ENCODE measurements at places on chromosomes 5 and 9.
A peak's percentile ranks its signal among the peaks of the same experiment; 100 is the strongest.

DNA sequence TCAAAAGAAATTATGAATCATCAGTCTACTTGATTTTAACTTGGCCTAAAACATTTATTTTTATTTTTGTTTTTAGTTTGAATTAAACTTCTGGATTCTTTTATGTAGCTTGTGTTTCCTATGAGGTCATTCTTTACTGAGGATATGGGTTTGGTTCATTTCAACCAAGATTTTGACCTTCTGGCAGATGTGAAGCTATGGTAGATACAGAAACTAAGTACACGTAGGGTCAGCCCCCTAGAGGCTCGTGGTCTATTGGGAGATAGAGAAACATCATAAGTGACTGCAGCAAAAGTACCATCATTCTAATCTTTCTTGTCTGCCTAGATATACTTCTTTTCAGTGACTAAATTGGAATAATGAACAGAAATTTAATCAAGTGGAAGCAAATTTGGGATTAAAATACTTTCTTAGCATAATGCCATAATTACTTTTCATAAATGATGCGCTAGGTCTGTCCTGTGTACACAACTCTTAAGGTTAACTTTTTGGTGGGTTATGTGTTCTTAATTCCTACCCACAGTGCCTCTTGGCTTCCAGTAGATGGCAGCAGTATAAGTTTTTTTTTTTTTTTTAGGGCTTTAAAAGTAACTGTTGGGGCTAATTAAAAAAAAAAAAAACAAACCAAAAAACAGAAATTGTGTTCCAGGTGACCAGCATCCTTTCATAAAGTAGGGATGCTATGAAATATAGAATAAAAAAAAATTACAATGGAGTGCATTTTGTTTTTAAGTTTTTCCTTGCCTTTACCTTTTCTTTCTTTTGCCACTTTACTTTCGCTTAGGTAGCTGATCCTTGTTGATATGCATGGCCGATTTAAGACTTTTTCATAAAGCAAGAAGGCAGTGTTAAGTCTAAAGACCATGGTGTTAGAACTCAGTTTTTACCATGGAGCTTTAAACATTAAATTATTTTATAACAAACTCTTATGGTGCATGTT, 49.9 kb downstream of the LRRTM2 start:
- peak; percentile 13 for DNase-seq

DNA sequence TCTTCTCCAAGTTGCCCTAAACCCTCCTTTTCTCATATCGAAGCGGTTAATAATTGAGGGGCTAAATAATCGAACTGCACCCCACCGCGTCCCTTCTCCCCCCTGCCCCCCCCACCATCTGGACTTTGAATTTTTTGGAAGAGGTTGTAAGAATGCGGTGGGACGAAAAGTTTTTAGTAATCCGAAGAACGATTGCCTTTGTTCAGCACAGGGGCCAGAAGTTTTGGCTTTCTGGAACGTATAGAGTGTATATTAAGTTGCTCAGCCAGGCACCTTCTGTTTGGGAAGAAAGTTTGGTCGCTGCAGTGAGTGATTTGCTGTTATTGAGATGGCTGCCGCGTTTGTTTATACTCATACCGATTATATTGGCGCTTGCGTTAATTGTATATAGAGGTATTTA, 518 bp downstream of the ERBIN start:
- DNase-seq: no peak

DNA sequence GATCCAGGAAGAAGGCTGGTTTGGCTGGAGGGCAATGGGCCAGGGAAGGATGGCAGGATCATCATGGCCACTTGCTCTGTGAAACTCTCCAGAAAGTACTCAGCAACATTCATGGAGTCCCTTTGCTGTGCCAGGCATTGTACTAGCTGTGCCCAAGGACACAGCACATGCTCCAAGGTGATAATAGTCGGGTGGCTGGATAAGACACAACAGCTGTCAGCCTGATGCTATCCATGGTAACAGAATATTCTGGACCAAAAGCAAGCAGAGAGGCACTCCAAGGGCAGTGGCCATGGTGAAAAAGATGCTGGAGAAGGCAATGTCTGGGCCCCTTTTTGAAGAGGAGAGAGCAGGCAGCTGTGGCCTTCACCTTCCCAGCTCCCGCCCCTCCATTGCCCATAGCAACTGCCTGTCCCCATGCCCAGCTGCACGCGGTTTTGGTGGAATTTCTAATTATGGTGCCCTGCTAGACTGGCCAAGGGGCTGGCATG, 113.8 kb upstream of the CPEB4 start:
- no peak for DNase-seq

- DNase-seq: no peak
Measured at GRCh38 chr5:35679357-35679756, 61.7 kb downstream of the SPEF2 start.

- no peak for DNase-seq
Measured at GRCh38 chr5:173806270-173807035, 81.7 kb upstream of the CPEB4 start.

DNA sequence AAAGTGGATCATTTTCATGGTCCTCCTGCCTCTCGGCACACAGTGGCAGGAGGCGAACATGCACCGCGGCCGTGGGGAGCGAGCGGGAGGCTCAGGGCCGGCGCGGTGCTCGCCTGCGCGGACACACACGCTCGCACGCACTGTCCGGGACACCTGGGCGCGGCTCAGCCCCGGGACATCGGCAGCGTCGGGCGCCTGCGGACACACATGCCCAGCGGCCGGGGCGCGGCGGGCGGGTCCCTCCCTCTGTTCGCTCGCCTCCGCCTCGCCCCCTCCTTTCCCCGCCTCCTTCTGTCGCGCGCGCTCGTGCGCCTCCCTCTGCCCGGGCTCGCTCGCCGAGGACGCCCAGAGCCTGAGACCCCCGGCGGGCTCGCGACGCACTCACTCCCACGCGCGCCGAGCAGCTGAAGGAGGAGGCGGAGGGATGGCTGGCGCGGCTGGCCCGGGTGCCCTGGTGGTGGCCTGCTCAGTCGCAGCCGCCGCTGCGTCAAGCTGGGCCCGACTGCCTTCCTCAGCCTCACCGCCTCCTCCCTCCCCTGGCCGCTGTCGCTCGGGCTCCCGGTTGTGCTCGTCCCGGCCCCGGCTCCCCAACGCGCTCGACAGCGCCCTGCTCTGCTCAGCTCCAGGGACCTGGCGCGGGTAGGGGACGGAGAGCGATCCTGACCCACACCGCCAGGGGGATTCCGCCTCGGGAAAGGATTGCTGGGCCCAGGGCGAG, at the start of gene FRMD3:
Gene FRMD3, minus strand, starts transcription at position 230 of the 718 bp plus-strand sequence. Its CDS starts 170 bp downstream, at position 60.
- peak; percentile 66 for DNase-seq

- no peak for DNase-seq
Measured at GRCh38 chr5:173963182-173963838, 25.7 kb upstream of the C5orf47 start.

DNA sequence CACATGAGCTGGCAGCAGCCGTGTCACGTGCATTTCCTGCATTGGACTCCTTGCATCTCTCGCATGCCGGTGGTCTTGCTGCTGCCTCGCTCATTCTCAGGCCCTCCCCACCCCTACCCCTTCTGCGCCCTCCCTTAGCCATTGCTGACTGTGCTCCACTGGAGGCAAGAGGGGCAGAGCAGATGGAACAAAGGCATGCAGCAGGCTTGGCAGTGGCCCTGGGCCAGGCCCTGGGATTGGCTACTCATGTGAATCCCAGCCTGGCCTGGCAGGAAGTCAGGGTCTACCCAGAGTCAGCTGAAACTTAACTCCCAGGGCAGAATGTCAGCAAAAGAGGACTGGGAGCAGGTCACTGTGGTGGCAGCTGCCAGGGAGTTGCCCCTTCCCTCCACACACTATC, 62.3 kb downstream of the TSTD2 start:
- DNase-seq: no peak

DNA sequence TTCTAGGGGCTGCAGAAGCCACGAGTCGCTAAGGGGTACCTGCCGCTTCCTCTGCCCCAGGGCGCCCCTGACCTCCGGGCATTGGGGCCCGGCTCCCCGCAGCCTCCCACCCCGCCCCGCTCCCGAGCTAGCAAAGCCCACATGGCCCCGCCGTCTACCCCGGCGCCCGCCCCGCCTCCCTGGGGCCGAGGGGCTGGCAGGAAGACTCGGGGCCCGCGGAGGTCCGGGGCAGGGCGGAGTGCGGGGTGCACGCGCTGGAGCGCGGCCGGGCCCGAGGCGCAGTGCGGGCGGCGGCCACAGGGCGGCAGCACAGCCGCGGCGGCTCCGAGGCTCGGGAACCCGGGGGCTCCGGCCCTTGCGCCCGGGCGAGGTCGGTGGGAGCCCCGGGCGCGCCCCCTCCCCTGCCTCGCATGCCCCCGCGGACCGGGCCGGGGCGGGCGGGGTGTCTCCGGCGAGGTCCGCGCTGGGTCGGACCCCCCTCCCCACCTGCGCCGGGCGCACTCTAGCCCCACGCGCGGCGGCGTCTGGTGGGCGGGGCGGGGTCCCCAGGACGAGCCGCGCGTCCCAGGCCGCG, 6.7 kb downstream of the NRARP start:
- DNase-seq: no peak

- no peak for DNase-seq
Measured at GRCh38 chr9:12368569-12368968, 324.6 kb upstream of the TYRP1 start.

DNA sequence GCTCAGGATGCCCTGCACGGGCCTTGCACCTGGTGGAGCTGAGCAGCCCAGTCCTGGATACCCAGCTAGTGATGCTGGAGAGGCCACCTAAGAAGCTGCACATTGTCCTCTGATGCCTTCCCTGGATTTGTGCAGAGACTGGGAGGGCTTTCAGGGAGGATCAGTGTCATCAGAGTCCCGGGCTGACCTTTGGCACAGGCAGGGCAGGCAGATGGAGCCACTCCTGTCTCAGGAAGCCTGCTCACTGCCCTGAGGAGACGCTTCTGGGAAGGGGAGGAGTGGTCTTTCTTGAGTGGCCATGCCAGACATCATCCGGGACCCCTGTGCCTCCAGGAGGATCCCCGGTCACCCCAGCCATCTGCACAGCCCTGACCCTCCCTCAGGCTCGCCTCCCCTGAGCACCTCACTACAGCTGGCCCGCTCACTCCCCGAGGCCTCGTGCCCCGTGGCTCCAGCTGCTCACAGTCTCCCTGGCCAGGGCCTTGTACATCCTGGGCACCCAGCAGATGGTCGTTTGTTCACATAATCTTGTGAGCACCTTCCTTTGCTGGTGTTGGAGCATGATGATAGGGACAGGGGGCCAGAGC, 47.2 kb upstream of the FCN2 start:
- no peak for DNase-seq

Data from SHP77 (cell line).